Mesothelial cell of epicardium (in vitro differentiated cells): ENCODE measurements at places on chromosomes 7 and 10.

DNA sequence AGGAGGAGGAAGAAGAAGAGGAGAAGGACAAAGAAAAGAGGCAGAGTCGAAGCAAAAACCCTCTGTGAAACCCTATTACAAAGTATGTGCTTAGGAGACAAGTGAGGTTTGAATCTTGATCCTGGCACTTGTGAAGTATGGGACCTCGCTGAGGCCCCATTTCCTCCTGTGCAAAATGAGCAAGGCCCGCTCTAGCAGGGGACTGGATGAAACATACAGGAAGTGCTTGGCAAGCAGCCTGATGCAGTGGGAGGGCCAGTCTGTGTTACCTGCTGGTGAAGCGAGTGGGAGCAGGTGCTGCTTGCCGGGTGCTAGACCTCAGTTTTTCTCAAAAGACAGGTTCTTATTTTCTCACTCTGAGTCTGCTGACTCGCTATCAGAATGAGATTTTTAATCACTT lies 150.4 kb downstream of the JCAD start:
- H3K36me3 ChIP-seq, result peaks cover 3% of the 10 kb centered on the region
- H3K4me1 ChIP-seq, result peaks cover 5% of the 10 kb centered on the region
- H3K4me3 ChIP-seq, result no peak overlapping the region
- no peak for DNase-seq
- peak overlapping the region; percentile 60 for H3K27ac ChIP-seq

DNA sequence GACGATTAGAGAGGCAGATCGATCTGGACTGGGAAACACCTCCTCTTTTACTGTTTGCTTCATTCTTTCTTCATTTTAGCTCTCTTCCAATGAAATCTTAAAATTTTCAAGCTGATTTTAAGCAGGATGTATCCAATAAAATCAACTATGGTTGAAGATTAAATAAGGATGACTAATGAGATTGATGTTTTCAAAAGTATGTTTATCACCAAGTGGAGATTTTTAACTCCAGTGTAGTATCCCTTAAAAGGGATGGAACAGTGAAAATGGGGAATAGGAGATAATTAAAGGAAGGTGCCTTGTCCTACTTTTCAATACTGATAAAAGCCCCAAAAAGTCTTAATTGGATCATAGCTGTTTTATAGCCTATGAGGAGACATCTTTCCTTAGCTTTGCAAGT lies 11.6 kb upstream of the LIPF start:
- DNase-seq, result no peak
- no peak overlapping the region for H3K4me3 ChIP-seq
- H3K36me3 ChIP-seq, result no peaks in the 10 kb centered on the region
- H3K27ac ChIP-seq, result no peak overlapping the region

GRCh38 chr7:152587366-152587765 lies 88.6 kb downstream of the XRCC2 start:
- no peak overlapping the region for H3K4me3 ChIP-seq
- peaks cover 6% of the 10 kb centered on the region for H3K4me1 ChIP-seq
- no peaks in the 10 kb centered on the region for H3K27me3 ChIP-seq
- no peaks in the 10 kb centered on the region for H3K36me3 ChIP-seq
- no peak for DNase-seq

DNA sequence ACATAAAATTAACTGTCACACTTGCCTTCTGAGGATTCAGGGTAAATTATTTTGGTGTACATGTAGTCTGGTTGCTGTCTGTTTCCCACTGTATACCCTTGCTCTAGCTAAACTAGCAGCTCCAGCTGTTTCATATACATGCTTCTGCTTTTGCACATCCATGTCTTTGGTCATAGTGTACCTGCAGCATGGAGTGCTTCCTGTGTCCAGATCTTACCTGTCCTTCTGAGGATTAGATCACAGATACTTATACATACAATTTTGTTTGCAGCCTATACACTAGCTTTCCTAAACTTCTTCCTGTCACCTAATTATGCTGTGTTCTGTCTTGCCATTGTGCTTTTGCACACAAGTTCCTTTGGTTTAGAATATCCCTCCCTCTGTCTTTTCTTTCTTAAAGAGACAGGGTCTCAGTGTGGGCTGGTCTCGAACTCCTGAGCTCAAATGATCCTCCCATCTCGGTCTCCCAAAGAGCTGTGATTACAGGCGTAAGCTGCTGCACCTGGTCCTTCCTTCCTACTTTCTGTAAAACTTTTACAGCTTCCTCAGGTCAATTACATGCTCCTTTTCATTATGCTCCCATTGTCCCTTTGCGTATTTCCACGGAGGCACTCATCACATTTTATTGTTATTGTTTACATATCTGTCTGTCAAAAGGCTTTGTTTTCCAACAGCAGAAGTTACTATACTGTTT lies 33.8 kb downstream of the TPST1 start:
- no peaks in the 10 kb centered on the region for H3K27me3 ChIP-seq
- peaks cover 31% of the 10 kb centered on the region for H3K4me1 ChIP-seq
- no peak overlapping the region for H3K4me3 ChIP-seq
- DNase-seq, result no peak

DNA sequence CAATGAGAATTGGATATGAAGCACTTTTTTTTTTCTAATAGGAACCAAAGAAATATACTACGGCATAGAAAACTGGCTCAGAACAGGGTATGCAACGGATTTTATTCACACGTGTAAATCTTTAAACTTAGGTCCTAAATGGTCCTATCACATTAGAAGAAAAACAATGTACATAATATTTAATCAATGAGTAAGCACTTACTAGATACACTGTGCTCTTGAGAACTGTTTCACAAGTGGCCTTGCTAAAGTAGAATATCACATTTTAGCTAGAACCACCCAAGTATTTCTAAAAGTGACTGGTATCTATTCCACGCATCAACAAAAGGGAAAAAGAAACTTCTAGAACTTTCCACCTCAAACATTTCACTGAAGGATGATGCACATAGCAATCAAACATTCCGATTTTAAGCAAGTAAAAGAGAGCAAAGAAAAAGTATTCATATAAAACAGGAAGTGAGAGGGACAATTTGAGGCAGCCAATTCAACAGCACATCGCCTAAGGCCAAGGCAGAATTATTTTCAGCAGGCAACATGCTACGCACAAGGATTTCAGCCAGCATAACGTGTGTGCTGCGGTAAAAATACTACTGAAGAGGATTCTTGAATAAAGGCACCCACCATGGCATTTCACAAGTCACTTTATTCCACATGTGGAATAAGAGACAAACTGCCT lies 55.8 kb downstream of the PARD3 start:
- H3K4me3 ChIP-seq, result no peak overlapping the region
- H3K27ac ChIP-seq, result no peak overlapping the region
- DNase-seq, result no peak
- no peaks in the 10 kb centered on the region for H3K27me3 ChIP-seq
- peaks cover 36% of the 10 kb centered on the region for H3K4me1 ChIP-seq
- H3K36me3 ChIP-seq, result no peaks in the 10 kb centered on the region

DNA sequence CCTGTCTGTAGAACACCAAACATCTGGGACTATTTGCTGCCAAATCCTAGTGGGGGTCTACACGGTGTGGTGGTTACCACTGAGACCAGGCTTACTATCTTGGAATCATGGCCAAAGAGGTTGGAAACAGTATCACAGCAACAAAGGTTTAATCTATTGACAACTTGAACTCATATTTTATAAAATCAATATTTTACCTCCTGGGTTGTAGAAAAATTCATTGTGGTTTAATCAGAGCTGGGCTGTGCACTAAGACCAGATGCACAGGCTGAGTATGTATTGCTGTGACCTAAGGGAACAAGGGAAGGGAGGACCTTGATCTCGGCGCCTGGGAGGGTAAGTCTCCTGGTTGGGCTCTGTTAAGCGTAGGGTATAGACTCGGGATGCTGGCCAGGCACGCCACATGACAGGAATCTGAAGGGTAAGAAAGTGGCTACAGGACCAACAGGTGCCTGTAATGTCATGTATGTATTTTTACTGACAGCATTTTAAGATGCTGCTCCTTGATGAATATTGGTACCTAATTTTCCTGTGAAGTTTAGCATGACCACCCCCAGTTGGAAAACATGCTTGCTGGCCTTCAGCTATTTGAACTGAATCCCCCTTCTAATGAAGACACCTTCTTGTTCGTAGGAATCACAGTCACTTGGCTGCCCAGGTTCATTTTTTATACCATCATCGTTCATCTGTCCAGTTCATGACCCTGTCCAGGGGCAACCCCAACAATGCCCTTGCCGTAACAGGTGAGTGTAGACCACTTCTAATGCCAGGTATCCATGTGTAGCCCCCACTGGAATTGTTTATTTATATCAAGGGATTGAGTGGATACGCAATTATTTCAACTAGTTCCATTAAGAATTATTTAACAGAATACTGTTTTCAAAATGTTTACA lies 79.5 kb downstream of the EZH2 start:
- no peak overlapping the region for H3K27ac ChIP-seq
- H3K4me1 ChIP-seq, result no peaks in the 10 kb centered on the region
- no peak for DNase-seq
- no peak overlapping the region for H3K4me3 ChIP-seq
- peaks cover 39% of the 10 kb centered on the region for H3K36me3 ChIP-seq
- H3K27me3 ChIP-seq, result no peaks in the 10 kb centered on the region

GRCh38 chr7:35728412-35729060 lies 33.6 kb upstream of the HERPUD2 start:
- peak overlapping the region; percentile 12 for H3K27ac ChIP-seq
- DNase-seq, result no peak
- H3K4me1 ChIP-seq, result peaks cover 18% of the 10 kb centered on the region
- H3K36me3 ChIP-seq, result no peaks in the 10 kb centered on the region
- H3K27me3 ChIP-seq, result no peaks in the 10 kb centered on the region

GRCh38 chr7:148265896-148266295 lies 324.7 kb upstream of the C7orf33 start:
- no peaks in the 10 kb centered on the region for H3K36me3 ChIP-seq
- peaks cover 14% of the 10 kb centered on the region for H3K4me1 ChIP-seq
- H3K27me3 ChIP-seq, result peaks cover 3% of the 10 kb centered on the region
- H3K27ac ChIP-seq, result no peak overlapping the region
